ENCODE measurements at places on chromosomes 4 and X. TPM values are rescaled to one million over a fixed set of nuclear protein-coding genes. Genes with fewer than 3 reads are reported as not detected.

GRCh38 chr4:153676486-153676885, 7.6 kb upstream of the TLR2 start:
- no peak for DNase-seq

GRCh38 chr4:145686991-145687390, 7.0 kb downstream of the C4orf51 start:
- DNase-seq = no peak

GRCh38 chrX:352582-353314, 34.0 kb downstream of the PPP2R3B start:
- no peak for DNase-seq

GRCh38 chrX:134481339-134481738, 21.4 kb downstream of the HPRT1 start:
- no peak for DNase-seq

DNA sequence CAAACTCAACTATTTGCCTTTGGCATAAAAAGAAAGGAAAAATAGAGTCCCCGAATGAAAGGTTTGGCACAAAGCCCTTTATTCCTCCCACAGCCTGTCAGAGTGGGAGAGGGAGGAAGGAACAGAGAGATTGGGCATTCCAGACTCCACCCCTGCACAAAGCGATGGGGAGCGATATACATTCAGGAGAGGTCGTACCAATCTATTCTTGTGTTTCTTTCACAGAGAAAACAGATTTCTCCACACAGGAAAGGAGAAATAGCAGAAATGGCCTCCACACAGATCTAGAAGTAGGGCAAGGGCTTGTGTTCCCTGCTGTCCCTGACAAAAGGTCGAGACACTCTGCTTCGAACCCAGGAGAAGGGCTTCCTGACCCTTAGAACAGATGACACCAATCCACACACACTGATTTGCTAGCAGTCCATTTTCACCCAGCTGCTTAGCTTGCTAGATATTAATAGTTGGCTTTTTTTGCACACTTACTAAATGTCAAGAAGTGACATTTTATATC, 197.4 kb downstream of the MAML3 start:
- DNase-seq = no peak

DNA sequence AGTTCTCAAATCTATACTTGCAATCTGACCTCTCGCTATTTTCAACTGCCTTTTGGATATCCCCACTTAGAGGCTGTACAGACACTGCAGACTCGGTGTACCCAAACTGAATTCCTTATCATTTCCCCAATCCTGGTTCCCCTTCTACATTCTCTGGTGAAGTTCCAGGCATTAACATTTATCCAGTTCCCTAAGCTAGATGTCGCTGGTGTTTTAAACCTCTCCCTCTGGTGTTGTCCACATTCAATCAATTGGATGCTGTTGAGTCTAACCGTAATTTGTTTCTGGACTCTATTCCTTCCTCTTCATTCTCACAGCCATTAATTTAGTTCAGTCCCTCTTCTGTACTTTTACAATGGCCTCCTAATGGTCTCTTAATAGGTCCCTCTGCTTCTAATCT, 7.2 kb upstream of the STK26 start:
- no peak for DNase-seq

GRCh38 chr4:8108261-8108660, 50.4 kb downstream of the ABLIM2 start:
- DNase-seq = no peak

GRCh38 chr4:5839332-5839731, 53.6 kb downstream of the CRMP1 start:
- DNase-seq = no peak

GRCh38 chr4:149897783-149898182, 82.1 kb upstream of the IQCM start:
- DNase-seq = peak; percentile 31

SSX2B gene
- polyA plus RNA-seq = not detected

DCAF12L2 gene
- polyA plus RNA-seq = 2.1 TPM

XAGE2 gene
- not detected for polyA plus RNA-seq

Measured in right renal cortex interstitium (tissue), 3 donors.